ENCODE measurements at places on chromosomes 16 and 17.

DNA sequence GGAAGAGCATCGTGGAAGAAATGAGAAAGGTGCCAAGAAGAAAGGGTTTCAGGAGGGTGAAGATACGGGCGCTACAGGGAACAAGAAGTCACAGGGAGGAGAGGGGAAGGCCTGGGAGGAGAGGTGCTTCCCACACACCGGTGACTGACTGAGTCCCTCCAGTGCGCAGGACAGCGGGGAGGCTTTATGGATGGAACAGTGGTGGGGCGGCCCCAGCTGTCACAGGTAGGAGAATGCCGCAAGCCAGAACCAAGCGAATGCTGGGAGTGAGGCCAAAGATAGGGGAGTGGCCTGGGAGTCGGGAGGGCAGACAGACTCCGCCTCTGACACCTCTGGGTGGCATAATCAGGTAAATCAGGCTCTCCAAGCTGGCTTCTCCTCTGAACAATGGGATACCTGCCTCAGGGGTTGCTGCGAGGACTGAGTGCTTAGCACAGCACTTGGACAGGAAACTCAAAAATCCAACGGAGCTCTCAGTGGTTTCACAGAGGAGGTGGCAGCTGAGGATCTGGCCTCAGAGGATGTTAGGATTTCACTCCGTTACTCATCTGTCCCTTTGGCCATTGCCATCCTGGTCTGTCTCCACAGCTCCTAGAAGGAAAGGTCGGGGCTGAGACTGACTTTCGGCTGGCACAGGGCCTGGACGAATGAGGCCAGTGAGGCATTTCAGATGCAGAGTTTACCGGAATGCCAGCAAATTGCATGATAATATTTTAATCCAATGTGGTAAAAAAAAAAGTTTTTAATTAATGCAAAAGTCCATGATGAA is 717 bp upstream of the CNP start:
- peak; percentile 26 for DNase-seq

DNA sequence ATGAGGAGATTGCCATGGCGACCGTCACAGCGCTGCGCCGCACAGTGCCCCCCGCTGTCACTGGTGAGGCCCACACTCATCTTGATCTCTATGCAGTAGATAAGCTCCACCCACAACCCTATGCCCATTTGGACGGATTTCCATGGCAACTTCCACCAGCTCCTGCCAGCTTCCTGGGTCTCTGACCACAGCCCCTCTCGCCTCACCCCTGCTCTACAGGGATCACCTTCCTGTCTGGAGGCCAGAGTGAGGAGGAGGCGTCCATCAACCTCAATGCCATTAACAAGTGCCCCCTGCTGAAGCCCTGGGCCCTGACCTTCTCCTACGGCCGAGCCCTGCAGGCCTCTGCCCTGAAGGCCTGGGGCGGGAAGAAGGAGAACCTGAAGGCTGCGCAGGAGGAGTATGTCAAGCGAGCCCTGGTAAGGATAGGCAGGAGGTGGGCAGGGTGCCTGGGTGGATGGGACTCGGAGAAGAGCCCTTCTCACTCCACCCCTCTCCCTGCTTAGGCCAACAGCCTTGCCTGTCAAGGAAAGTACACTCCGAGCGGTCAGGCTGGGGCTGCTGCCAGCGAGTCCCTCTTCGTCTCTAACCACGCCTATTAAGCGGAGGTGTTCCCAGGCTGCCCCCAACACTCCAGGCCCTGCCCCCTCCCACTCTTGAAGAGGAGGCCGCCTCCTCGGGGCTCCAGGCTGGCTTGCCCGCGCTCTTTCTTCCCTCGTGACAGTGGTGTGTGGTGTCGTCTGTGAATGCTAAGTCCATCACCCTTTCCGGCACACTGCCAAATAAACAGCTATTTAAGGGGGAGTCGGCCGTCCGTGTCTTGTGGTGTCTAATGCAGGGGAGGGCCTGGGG is 4.3 kb downstream of the ALDOA start:
- DNase-seq: no peak

DNA sequence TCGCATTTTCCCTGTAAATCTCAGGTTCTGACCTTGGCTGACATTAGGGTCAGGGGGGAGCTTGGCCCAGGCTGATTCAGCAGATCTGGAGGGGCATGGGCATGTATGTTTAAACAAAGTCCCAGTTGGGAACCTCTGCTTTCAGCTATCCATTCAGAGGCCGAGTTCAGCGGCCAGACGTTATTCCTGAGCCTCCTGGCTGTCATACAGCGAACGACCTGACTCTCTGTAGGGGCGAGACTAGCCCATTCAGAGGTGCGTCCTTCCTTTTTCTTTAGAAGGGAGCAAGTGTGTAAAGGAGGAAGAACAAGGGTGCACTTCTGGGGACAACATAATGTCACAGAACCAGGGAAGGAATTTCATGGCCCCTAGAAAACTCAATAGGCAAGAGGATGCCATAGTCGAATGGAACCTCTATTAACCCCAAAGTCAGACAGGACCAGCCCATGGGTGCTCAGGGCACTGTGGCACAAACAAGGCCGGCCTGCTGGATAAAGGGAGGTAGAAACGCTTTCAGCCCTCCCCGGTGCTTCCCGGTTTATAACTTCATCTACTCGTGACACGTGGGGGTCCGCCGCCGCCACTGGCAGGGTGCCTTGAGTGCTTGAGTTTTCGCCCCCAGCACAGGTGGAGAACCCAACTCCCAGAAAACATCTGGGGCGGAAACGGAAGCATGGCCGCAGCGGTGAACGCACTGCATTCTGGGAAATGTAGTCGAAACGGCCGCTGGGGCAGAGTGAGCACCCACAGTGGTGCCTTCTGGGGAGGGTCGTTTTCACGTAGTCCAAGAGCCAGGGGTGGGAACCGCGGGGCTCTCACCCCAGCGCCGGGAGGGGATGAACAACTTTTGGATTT is 33.2 kb upstream of the PLCG2 start:
- DNase-seq: peak; percentile 46

- DNase-seq: no peak
Observed at GRCh38 chr17:77196251-77196650, 55.5 kb downstream of the SEC14L1 start.

- no peak for DNase-seq
Observed at GRCh38 chr17:72488555-72489271, 367.9 kb downstream of the SOX9 start.

DNA sequence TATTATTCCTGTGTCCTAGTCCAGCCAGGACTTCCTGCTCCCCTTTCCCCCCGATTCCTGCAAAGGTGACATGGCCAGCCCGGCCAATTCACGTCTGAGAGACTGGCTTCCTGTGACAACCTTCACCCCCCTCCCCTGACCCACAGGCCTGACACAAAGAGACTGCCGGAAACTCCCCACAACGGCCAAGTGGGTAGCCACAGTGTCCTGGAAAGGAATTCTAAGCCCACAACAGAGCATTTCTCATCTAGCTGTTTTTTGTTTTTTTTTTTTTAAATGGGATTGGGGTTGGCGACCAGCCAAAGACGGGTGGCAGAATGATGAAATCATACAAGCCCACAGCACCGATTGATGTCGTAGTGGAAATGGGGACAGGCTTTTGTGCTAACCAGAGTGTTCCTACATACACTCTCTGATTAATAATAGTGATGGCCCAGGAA is 2.8 kb upstream of the XAF1 start:
- peak; percentile 37 for DNase-seq

DNA sequence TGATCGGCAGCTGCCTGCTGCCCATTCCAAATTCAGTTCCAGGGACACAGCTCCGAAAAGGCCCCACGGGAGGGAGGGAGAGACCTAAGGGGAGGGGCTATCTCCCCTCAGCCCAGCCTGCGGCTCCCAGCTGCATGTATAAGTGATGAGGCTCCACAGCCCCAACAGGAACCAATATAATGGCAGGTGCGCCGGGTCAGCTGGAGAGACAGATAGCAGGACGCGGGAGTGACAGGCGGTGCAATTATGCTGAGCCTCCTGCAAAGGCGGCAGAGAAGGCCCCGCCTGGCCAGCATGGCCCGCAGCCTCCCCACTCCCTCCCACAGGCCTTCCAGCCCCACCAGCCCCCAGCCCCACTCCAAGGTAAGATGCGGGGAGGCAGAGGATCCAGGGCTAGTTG is 8.1 kb upstream of the C1QL1 start:
- no peak for DNase-seq

All from AML-193 (cell line).